ENCODE measurements at places on chromosomes 1 and 21.

DNA sequence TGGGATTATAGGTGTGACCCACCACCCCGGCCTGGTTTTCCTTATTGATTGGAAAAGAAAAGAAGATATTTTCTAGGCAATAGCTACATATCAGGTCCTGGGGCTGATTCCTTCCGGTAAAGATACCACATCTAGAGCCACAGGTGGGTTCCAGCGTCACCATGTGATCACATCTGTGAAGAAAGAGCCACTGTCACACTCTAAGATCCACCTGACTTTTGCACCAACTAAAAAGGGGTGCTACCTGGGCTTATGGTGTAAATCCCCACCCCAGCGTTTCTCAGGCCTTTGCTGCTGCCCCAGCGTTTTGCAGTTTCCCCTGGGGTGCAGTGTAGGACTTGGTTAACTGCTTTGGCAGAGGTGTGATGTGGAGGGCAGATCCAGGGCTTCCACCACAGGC lies 22.3 kb upstream of the PDE9A start:
- DNase-seq: no peak

- DNase-seq: no peak
Measured at GRCh38 chr1:9280015-9280860, 12.5 kb upstream of the SPSB1 start.

- DNase-seq: no peak
Measured at GRCh38 chr1:45552331-45552730, 1.7 kb downstream of the AKR1A1 start.

- DNase-seq: no peak
Measured at GRCh38 chr1:16342331-16343062, 9.8 kb downstream of the FBXO42 start.

DNA sequence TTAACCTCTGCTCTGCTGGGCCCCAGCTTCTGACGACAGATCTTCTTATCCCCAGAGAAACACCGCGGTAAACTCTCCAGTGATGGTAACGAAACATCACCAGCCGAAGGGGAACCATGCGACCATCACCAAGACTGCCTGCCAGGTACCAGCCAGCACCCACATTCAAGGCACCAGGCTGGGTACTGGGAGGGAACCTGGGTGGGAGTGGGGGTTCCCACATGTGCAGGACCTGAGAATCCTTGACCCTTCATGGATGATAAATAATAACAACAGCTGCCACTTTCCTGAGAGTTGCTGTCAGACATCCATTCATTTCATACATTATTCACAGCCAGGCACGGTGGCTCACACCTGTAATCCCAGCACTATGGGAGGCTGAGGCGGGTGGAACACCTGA lies 20.8 kb downstream of the DRAXIN start:
- no peak for DNase-seq

GRCh38 chr1:111847466-111847865 lies 91.8 kb downstream of the DDX20 start:
- DNase-seq: no peak

DNA sequence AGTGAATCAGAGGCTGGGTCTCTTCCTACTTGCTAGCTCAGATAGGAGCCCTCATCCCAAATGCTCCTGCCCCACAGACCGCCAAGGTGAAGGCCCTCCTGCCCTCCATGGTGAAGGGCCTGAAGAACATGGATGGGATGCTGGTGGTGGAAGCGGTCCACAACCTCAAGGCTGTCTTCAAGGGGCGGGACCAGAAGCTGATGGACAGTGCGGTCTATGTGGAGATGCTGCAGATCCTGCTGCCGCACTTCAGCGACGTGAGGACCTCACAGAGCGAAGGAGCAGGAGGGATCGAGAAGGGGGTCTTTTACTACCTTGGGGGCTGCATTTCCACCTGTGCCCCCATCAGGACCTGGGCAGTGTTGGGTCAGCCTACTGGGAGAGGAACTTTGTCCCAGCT lies 14.6 kb upstream of the TTC4 start:
- DNase-seq: no peak

DNA sequence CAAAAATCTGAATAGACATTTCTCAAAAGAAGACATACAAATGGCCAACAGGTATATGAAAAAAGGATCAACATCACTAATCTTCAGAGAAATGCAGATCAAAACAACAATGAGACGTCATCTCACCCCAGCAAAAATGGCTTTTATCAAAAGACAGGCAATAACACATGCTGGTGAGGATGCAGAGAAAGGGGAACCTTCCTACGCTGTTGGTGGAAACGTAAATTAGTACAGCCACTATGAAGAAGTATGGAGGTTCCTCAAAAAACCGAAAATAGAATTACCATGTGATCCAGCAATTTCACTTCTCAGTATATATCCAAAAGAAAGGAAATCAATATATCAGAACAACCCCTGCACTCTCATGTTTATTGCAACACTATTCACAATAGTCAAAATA lies 65.1 kb upstream of the ATP1B1 start:
- DNase-seq: no peak

DNA sequence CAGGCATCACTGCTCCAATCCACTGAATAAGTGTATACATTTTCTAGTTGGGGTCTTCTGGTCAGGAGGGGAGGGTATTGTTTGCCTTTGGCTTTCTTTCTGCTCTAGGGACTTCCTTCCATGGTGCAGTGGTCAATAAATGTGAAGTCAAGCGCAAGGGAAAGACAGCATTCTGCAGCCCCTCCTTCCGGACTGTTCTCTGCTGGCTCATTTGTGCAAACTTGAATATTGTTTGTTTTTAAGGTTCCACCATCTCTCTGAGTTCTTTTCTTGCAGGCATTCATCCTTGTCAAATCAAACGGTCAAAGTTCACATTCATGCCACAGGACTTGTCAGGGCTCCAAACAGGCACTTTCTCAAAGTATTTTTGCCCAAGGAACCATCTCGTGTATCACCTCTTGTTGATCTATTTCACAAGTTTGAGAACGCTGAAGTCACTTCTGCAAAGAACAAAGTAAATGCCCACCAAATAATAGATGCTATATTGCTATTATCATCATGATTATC lies 205.6 kb upstream of the KAZN start:
- DNase-seq: no peak

GRCh38 chr1:92503043-92503925 lies 16.6 kb upstream of the GFI1 start:
- no peak for DNase-seq

GRCh38 chr1:38361566-38361965 lies 315.0 kb upstream of the POU3F1 start:
- DNase-seq: no peak

DNA sequence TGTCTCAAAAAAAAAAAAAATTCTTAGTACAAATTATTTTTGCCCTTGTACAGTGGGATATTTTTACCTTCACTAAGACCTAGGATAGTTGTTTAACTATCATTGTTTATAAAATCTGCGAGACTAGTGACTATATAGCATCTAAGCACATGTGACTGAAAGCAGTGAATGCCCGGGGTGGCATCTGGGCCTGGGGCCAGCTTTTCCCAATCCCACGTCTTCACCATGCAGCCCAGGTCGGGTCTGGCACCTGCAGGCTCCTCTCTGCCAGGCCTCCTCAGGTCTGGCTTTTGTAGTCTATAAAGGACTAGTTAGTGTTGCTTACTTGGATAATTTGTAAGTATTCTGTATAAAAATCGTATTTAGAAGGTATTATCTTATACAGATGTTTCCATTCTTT lies 40.8 kb downstream of the CBS start:
- DNase-seq: no peak

DNA sequence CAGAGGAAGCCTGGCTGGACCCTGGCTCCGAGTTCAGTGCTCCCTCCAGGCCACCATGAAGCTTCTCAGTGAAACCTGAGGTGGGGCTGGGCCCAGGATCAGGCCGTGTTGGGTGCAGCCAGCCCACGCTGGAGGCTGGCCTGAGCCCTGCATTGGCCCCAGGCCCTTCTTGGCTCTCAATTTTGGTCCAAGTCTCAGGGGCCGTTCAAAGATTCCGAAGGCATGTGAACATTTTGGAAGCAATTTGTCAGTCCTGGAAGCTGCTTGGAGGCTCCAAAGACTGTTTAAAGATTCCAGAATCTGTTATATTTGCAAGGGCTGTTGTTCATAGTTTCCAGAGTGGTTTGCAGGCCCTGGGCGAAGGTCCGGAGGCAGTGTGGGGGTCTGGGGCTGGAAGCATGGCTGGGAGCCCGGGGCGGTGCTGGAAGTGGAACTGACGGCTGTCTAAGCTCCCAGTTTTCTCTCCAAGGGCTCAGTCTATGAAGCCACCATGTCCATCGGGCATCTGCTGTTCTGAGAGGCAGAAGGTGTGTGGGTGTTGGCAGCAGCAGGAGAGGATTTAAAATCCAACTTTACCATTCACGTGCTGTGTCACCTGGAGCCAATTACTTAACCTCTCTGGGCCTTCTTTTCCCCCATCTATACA lies 104.9 kb downstream of the EPHB2 start:
- no peak for DNase-seq

DNA sequence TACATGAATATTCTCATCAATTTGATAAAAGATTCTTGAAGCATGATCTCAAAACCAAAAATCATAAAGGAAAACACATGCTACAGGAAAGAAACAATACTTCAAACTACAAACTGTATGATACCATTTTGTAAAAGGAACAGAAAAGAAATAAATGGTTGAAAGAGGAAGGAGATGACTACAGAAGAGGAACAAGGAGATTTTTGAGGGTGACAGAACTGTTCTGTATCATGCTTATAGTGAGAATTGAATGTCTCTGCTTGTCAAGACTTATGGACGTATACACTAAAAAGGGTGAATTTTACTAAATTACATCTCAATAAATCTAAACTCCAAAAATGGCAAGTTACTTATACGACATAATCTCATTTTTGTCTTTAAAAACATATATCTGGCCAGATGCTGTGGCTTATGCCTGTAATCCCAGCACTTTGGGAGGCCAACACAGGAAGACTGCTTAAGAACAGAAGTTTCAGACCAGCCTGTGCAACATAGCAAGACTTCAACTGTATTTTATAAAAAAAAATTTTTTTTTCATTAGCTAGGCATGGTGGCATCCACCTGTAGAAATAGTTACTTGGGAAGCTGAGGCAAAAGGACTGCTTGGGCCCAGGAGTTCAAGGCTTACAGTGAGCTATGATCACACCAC lies 125.4 kb downstream of the EIF4G3 start:
- DNase-seq: no peak

DNA sequence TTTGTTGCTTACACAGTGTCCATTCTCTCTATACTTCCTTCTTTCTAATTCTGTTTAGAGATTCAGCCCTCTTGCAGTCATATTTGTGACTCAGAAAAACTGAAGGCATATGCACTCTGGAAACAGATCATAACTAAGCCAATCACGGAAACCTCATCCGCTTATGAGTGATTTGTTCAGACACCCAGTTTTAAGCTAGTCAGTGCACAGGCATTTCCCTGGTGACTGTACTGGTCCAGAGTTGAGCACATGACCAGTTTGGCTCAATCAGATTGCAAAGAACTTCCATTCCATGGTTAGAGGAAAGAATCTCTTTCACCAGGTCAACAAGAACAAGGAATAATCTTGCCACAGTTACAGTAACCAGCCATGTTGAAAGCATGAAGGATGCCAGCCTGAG lies 69.2 kb upstream of the SGIP1 start:
- no peak for DNase-seq

- DNase-seq: no peak
Measured at GRCh38 chr1:172398970-172399755, 21.3 kb upstream of the C1orf105 start.

GRCh38 chr1:62849031-62849430 lies 65.1 kb downstream of the ATG4C start:
- no peak for DNase-seq

DNA sequence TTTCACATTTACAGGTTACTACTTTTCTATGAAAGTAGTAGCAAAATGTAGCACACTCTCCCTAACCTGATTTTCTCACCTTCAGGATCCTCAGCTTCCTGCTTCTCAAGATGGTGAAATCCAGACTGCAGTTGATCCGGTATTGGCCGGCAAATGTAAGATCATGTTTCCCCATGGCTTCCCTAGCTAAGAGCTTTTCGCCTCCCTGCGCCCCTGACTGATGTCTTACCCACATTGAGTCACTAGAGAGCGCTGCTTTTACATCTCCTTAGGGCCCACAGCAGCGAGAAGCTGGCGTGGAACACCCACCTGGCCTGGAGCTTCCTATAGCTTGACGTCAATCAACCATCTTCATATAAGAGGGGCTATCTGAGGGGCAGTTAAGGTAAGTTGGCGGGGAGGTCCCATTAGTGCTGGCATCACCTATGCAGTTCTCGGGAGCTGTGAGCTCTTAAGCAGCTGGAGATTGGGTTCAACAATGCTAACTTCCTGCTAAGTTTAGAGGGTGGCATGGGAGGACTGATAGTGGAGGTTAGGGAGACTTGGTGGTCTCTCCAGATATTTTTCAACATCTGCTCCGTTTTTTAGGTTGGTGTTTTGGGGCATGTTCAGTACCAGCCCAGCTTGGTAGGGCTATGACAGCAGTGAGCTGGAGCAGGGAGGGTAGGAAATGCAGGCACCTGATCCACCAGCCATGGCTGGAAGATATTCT lies 5.5 kb downstream of the PTPN7 start:
- no peak for DNase-seq

DNA sequence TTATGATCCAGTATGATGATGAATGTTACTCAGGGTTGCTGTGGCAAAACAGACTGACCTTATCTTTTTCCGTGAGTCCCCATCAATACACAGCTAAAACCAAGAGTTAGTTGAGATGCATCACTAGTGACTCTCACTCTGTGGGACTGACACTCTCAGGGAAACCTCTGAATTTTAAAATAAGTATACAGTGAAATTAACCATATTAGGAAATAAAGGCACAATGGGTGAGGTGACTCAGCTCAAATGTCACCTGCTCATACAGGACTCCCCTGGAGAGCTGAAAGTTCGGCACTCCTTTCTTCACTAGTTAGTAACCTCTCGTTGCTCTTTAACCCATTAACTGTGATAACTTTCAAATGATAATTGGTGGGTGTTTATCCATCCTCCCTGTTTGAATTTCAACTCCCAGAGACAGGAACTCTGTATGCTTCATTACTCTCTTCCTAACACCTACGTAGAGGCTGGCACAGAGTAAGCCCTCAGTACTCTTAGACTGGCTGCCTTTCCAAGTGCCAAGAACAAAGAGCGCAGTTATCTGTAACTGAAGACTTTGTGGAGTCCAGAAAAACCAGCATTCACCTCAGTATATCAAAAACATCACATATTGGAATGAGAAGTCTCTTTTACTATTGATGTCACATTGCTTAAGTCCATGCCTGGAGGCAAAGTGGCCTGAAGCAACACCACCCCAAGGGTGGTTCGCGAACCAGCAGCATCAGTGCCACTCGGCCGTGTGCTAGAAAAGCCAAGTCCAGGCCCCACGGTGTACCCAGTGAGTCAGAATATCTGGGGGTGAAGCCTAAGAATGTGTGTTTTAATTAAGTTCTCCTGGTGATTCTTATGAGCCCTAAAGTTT lies 91.1 kb downstream of the NIBAN1 start:
- DNase-seq: no peak

DNA sequence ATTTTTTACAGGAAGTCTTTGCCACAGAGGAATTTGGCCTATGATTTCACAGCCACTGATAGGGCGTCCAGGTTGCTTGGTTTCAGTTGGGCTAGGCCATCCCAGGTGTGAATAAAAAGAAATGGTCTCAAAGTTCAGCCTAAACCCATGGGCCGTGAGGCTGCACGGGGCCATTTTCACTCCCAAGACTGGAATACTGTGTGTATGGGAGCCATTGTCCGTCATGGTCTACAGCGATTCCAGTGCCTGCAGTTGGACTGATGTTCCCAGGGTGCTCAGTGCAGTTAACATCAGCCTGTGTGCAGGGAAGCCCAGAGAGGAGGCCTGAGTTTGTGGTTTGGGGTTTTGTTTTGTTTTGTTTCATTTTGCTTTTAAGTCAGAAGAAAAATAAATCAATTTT lies 133.2 kb downstream of the ADSS2 start:
- peak; percentile 28 for DNase-seq

All from NK-92 treated with Interleukin-12 subunit alpha and Interleukin-12 subunit beta, amount 100 ng/mL, for 24 hours (cell line).